ENCODE measurements at places on chromosomes 13 and 19. TPM values are rescaled to one million over a fixed set of nuclear protein-coding genes. Genes with fewer than 3 reads are reported as not detected.

CBLC gene
- total RNA-seq = 0.29 TPM

DNAJC15 gene
- total RNA-seq = 4.4 TPM

OR10H4 gene
- not detected for total RNA-seq

ZNF845 gene
- 18.0 TPM for total RNA-seq

HPN gene
- total RNA-seq = 0.29 TPM

OSCAR gene
- not detected for total RNA-seq

ATXN8OS gene
- not detected for total RNA-seq

CPB2 gene
- total RNA-seq = 0.28 TPM

- DNase-seq = no peak
Measured at GRCh38 chr19:16208847-16209665, 11.3 kb downstream of the AP1M1 start.

DNA sequence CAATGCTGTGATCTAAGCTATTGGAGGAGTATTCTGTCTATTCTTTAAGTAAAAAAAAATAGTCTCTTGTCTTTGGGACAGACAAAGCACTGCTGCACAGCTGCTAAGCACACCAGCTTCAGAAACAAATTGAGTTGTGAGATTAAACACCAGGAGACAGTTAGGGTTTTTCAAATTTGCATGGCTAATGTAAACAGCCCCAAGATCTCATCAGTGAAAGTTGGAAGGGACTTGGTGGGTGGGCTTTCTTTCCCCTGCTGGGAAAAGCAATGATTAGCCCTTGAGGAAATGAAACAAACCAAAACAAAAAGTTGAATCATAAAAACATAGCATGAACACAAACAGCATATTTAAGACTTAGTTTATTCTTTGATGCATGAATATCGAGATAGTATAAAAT, 143.6 kb upstream of the SLITRK1 start:
- no peak for DNase-seq

GRCh38 chr19:17778968-17779929, 15.7 kb upstream of the B3GNT3 start:
- DNase-seq = no peak

GRCh38 chr19:48258350-48258749, 2.6 kb upstream of the CARD8 start:
- DNase-seq = no peak

DNA sequence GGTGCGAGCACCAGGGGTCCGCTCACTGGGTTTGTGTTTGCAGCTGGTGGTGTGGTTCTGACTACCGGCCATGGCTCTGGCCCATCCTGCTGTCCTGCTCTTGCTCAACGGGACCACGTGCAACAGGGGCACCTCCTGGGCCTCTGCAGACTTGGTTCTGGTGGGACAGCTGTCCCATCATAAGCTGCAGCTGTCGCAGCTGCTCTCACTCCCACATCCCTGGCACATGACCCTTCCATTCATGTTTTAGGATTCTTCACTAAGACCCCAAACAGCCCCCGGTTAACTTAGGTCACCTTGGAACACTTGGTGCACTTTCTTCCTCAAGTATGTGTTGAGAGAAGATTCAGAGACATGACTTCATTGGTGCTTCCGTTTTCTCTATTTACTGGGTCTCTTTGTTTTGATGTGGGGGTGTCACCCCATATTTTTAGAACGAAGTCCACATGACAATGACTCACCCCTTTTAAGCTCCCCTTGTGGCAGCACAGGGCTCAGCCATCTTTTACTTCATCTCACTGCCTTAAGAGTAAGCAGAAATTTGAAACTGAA, 68.4 kb upstream of the ARHGEF7 start:
- no peak for DNase-seq

- DNase-seq = no peak
Measured at GRCh38 chr13:76825430-76825829, 60.8 kb downstream of the KCTD12 start.

DNA sequence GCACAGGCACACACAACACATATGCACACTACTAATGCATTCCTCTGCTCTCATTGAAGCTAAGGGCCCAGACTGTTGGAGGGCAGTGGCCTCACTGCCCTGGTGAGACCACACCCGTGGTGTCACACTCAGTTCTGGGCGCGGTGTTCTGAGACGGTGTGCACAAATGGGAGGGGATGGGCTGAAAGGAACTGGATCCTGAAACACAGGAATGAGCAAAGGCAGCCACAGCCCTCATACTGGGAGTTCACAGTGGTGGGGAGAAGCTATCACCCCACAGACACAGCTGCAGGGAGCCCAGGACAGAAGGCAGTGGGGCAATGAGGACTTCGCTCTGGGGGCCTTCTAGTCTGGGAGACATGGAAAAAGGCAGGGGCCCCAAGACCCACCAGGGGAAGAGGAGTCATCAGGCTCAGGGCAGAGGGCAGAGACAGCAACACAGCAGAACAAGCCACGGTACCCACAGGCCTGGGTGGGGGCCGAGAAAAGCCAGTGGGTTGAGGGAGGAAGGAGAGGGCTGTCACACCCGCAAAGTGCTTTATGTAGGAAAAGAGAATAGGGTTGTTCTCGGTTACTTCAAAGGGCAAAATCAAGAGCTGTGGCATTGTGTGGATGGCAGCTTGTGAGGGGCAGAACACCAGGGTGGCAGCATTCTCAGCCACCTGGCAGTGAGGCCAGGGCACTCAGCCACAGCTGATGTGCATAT, 75.4 kb upstream of the GPR183 start:
- no peak for DNase-seq

DNA sequence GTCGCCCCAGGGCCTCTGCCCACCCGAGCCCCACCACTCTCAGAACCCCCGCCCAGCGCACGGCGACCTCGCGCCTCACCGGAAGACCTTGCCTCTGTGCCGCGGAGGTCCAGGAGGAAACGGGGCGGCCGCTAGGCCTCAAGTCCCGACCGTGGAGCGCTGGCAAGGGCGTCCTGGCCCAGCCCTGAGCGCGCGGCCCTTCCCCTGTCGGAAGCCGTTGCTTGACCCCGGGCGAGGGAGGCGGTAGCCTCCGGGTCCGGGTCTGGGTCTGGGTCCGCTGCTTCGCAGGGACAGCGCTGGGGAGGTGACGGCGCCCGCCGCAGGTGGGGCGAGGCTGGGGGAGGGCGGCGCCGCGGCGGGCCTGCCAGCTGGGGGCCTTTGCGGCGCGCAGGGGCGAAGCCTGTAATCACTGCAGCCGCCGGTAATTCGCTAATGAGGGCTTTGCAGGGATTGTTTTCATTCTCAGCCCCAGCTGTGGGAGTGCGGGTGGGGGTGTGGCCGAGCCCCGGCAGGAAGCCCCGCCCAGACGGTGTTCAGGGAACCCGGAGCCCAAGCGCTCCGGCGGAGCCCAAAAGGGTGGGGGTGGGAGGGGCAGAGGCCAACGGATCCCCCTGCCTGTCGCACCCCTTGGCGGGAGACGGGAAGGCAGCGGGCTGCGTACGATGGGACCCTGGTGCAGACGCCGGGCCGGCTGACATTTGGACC, 8.6 kb downstream of the C19orf25 start:
- no peak for DNase-seq

DNA sequence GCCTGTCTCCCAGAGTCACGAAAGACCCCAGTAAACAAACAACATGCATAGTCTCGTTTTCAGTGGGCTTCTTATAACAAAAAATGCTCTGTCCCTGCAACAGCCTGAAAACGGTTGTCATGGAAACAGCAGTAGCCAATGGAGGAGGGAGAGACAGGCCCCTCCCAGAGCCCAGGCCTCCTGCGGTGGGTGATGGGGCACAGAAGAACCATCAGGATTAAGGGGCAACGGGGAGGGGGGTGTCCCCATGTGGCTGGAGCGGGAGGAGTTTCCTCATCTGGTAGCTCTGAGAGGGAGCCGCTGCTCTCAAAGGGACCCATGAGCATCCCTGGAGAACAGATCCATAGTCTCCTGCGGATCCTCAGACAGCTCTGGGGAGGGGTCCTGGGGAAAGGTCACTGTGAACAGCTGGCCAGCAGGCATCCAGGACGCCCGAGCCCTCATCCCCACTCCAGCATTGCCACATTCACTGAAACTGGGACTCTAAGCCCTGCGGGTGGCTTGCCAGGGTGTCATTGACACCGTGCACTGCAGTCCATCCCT, 37.5 kb upstream of the PNMA8B start:
- DNase-seq = no peak

GRCh38 chr19:44662691-44663385, 8.4 kb upstream of the CEACAM19 start:
- DNase-seq = no peak

GRCh38 chr19:40614622-40615411, 13.6 kb downstream of the LTBP4 start:
- peak; percentile 90 for DNase-seq

- DNase-seq = no peak
Measured at GRCh38 chr13:99736541-99736940, 235.0 kb downstream of the ZIC5 start.

DNA sequence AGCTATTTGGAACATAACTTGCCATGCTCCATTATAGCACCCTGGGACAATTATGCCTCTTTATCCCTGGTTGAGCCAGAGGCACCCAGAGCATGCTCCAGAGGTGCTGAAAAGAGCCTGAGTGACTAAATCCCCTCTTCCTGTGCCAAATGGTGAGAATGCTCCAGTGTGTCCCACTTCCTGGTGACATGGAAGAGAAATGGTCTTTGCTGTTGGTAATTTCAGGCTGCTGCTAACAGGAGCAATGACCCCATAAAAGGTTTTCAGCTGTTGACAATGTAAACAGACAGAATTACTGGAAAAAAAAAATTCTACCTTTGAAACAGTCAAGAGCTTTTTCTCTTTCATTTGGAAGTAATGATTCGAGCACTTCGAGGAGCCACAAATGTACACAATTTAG, 341.8 kb downstream of the FGF9 start:
- DNase-seq = no peak

- no peak for DNase-seq
Measured at GRCh38 chr19:39021063-39021462, 11.3 kb downstream of the FBXO27 start.

DNA sequence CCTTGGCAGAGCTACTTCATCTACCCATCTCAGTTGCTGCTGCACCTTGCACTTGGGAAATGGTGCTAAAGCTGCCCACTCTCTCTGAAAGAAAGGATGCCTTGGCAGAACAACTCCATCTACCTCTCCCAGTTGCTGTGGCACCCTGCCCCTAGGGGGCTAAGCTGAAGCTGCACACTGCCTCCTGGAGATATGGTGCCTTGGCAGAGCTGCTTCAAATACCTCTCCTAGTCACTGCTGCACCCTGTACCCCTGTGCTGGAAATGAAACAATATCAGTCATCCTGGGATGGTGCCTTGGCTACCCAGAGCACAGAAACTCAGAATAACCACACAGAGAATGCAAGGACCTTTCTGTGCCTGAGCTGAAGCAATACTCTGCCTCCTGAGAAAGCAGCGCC, 615.8 kb downstream of the DIAPH3 start:
- DNase-seq = no peak

DNA sequence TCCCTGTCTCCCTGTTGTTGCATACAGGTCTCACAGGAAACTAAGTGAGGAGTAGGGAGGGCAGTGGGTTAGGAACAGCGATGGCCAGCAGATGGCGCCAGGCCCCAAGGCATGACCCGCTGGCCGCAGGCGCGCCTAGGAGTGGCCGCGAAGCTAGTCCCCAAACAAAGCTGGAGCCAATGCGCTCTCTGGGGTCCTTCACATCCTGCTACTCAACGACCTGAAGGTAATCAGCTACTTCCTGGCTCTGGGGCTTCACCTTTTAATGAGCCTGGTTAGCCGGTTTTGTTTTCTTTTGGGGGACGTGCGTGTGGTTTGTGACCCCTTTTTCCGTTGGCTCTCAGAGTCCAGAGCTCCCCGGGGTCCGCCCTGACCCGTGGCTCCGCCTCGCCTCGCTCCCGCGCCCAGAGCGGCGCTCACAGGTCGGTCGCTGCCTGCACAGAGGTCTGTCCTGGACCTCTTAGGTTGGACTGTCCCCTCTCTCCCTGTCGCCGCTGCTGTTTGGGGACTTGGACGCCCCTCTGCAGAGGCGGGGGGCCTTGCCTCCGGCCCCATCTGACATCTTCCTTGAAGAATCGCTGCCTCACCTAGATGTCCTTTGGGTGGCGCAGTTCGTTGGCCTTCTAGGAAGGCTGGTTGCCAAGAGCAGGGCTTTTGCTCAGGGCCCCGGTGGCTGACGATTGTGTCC, 62.2 kb upstream of the GTF3A start:
- peak; percentile 84 for DNase-seq

GRCh38 chr13:44819245-44819644, 170.0 kb downstream of the NUFIP1 start:
- no peak for DNase-seq

- no peak for DNase-seq
Measured at GRCh38 chr19:5436106-5436947, 18.9 kb upstream of the ZNRF4 start.

- DNase-seq = no peak
Measured at GRCh38 chr13:31610270-31610998, 128.9 kb upstream of the RXFP2 start.

DNA sequence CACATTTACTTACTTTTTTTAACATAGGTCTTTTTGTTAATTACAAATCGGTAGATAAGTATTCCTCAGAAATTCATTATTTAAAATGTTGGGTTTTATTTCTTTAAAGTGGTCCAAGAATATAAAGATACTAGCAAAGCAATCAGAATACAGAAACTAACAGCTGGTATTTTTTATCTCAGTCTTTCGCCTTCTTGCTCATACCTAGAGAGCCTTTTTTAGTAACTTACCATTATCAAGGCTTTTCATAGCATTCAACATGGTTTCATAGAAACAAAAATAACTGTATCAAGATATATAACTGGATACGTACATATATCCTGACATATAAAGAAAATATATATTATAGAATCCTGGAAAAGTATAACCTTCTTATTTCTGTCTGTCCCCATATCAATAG, 227.8 kb upstream of the MIR17HG start:
- no peak for DNase-seq

- DNase-seq = no peak
Measured at GRCh38 chr19:50750010-50750409, 20.3 kb upstream of the GPR32 start.
